NCI-H2081 treated with DMSO at 0.1 percent for 48 hours (cell line): ENCODE measurements at places on chromosomes 16 and 17.

DNA sequence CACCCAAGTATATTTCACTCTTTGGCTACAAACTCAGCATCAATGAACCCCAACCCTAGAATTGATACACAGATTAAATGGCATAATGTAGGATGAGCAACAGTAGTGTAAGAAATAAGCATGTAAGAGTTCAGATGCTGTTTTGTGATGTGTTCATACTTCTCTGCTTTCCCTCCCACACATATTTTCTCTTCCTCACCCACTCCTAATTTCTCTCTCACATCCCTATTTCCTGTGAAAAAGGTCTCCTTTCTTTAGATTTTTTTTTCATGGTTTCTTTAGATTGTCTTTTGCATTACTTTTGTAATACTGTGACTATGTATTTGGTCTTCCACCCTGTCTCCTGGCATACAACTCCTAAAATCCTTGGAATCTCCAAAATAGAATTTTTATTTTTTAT is 21.7 kb downstream of the CREBBP start:
- no peak for DNase-seq

GRCh38 chr17:16435925-16436886 is 20.8 kb downstream of the TRPV2 start:
- no peak for DNase-seq

- DNase-seq = no peak
Measured at GRCh38 chr16:67486805-67487204, 3.5 kb upstream of the AGRP start.

DNA sequence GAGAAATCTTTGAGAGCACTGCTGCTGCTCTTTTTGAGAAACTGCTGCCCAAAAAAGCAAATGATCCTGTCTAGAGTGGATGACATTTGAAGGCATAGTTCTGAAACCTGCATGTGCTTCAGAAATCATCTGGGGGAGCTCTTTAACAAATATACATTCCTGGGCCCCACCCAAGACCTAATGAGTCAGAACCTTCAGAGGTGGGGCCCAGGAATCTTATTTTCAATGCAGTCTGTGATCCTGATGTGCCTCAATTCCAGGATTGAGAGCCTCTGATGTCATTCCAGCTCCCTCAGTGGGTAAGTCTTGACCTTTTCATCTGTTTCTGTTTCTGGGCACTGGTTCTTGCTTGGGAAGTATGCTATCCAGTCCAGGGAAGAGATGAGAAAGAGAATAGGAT is 42.3 kb downstream of the HNF1B start:
- DNase-seq = no peak

GRCh38 chr17:68396226-68397107 is 60.8 kb downstream of the WIPI1 start:
- DNase-seq = no peak

DNA sequence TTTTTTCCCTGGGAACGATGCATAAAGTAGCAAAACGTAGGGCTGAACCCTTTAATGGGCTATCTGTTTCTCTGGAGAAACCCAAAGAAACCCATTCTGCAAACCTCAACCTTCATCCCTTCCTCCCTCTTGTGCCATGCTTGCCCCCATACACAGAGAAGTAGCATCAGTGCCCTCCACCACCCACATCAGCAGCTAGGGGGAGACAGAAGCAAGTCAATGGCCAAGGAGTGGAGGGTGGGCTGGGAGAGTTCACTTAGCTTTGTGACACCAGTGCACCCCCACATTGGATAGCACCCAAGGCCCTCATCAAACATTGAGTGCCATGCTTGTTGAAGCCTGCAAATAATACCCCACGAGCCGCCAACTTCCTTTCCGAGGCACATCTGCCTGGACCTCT is 282.4 kb downstream of the ABCC12 start:
- no peak for DNase-seq
